ENCODE measurements at places on chromosomes 7 and 10.

GRCh38 chr10:18501198-18501597 is 150.2 kb downstream of the NSUN6 start:
- peak; percentile 35 for DNase-seq

DNA sequence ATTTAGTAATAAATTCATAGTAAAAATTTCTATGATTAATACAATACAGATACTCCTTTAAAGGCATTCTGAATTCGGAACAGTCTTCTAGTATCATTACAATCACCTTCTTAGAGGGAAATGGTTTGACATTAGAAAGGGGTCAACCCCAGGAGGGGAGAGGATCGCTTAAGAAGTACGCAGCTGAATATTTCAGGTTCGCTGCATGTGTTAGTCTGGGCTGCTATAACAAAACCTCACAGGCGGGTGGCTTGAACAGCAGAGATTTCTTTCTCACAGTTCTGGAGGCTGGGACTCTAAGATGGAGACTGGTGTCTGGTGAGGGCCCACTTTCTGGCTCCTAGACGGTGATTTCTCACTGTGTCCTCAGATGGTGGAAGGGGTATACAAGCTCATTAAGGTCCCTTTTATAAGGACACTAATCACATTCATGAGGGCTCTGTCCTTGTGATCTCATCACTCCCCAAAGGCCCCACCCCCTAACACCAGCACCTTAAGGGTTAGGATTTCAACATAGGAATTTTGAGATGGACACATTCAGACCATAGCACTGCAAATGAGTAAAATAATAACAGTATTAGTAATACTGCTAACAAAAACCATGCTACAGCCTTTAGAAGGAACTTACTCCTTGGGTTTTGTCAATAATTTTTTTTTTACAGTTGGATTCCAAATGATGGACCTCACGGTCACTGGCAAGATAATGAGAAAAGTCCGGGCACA is 34.0 kb downstream of the GNA12 start:
- DNase-seq, result no peak

GRCh38 chr7:94393246-94394108 is 1.2 kb upstream of the COL1A2 start:
- DNase-seq, result no peak

DNA sequence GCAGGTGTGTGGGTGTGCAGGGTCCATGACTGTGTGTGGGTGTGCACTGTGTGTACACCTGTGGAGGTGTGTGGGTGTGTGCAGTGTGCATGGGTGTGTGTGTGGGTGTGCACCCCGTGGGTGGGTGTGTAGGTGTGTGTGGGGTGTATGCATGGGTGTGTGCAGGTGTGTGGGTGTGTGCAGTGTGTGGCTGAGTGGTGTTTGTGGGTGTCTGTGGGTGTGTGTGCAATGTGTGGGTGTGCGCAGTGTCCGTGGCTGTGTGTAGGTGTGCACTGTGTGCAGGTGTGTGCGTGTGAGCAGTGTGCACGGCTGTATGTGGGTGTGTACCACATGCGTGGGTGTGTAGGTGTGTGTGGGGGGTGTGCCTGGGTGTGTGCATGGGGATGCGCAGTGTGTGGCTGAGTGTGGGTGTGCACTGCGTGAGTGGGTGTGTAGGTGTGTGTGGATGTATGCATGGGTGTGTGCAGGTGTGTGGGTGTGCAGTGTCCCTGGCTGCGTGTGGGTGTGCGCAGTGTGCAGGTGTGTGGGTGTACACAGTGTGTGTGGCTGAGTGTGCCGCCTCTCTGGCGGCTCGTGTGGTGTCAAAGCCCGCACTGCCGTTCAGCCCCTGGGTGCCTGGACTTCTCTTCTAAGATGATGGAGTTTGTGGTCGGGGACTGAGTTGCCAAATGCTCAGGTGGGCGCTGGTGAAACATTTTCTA is 208.3 kb downstream of the DNAJB6 start:
- no peak for DNase-seq

DNA sequence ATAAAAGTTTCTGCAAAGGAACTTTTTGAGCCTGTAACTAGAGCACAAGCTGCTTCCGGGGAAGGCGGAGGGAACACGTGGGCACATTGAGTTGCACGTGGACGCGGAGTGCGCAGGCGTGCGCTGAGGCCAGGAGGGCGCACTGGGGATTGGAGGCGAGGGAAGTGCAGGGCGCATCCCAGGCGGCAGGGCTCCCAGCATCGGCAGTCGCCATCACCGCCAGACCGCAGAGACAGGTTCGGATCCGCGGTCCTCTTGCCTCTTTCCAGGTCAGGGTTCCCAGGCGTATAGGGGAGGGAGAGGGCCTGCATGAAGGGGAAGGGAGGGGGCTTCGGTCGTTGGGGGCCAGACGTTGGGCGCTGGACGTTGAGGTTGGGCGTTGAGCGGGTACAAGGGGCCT is at the start of gene TDRD1:
TDRD1 (plus strand) TSS at position 206 of the 400 bp plus-strand sequence. CDS start 8,479 bp downstream, outside the sequence.
- DNase-seq, result no peak

DNA sequence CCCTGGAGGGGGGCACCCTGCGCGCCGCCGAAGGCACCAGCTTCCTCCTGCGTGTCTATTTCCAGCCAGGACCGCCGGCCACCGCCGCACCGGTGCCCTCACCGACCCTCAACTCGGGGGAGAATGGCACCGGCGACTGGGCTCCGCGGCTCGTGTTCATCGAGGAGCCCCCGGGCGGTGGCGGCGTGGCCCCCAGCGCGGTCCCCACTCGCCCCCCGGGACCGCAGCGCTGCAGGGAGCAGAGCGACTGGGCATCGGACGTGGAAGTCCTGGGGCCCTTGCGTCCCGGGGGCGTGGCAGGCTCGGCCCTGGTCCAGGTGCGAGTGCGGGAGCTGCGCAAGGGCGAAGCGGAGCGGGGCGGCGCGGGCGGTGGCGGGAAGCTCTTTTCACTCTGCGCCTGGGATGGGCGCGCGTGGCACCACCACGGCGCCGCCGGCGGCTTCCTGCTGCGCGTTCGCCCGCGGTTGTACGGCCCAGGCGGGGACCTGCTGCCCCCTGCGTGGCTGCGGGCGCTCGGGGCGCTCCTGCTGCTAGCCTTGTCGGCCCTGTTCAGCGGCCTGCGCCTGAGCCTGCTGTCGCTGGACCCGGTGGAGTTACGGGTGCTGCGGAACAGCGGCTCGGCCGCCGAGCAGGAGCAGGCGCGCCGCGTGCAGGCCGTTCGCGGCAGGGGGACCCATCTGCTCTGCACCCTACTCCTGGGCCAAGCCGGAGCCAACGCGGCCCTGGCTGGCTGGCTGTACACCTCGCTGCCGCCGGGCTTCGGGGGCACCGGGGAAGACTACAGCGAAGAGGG is 594 bp downstream of the CNNM1 start:
- no peak for DNase-seq

DNA sequence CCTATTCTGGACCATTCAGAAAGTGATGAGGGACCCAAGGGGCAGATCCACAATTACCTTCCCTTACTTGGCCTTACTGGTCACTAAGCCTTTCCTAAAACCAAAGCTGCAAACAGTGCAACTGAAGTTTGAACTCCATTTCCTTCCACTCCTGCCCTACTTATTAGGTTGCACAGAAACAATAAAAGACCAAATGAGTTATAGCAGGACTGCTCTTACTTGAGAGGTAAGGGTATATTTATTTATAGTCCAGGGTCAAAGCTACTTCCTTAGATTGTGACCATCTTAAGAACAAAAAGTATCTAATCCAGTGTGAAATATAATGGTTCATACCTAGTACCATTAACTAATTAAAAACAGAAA is 27.0 kb downstream of the CDK6 start:
- no peak for DNase-seq

GRCh38 chr10:124870854-124871425 is 69.3 kb downstream of the ABRAXAS2 start:
- no peak for DNase-seq

GRCh38 chr10:89773081-89773480 is 71.7 kb downstream of the KIF20B start:
- no peak for DNase-seq

GRCh38 chr10:31526681-31527080 is 207.7 kb downstream of the ZEB1 start:
- DNase-seq, result no peak

GRCh38 chr10:132882069-132882951 is 60.1 kb downstream of the CFAP46 start:
- no peak for DNase-seq

DNA sequence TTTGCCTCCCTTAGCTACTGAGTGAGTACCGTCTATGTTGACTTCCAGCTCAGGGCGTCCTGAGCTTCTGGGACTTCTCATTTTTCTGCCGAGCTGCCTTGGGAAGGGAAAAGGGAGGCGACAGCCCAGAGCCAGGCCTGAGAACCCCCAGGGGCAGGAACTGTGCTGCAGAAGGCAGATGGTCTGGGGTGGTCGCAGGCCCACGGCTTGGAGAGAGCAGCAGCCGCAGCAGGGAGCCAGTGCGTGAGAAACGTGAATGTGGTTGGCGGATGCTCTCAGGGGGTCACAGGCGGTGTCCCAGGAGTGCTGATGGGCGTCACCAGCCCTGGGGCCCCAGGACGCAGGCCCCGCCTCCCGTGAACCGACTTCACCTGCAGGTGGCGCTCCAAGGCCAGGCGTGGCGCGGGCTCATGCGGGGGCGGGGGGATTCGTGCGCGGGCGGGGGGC is 9.2 kb upstream of the PWWP2B start:
- DNase-seq, result peak; percentile 43

DNA sequence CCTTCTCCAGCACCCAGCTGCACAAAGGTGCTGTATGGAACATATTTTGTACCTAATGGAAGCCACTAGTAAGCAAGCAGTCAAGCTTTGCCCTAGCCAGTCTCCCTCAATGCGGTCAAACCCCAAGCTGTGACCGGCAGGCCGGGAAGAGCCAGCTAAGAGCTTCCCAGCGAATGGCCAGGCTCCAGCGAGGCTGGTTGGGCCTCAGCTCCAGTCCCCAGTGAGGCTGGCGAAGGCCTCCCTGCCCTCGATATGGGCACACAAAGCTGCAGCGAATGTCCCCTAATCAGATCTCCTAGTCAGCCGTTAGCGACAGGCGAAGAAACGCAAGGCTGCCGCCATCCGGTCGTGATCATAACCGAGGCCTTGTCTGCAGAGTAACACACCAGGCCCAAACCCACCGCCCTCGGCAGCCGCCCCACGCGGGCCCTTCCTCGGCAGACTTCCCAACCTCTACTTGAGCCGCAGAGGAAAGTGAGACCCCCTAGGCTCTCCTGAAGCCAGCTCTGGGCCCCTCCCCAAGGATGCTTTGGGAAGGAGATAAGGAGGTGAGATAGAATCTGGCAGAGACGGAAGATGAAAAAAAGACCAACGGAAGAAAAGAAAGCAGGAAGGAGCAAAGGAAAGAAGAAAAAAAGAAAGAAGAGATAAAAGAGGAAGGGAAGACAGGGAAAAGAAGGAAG is 3.1 kb upstream of the HOXA9 start:
- no peak for DNase-seq

GRCh38 chr10:71722849-71723248 is 3.3 kb upstream of the C10orf105 start:
- DNase-seq, result no peak

DNA sequence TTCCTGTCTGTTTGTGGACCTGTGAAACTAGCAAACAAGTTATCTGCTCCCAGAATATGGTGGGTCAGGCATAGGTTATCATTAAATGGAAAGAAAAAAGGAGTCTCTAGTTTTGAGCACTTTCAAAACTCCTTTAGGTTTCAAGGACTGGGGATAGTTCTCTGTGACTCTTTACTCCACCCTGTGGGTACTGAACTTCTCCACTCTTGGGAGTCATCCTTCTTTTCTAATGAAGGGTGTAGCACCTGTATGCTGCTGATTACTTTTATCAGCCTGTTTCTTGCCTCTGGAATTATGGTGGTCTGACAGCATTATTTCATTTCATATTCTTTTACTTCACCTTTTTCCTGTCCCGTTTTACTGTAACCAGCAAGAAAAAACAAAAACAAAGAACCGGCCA is 6.7 kb downstream of the GNAI1 start:
- DNase-seq, result no peak

GRCh38 chr7:92282930-92283329 is 37.2 kb downstream of the ANKIB1 start:
- no peak for DNase-seq

GRCh38 chr10:43576580-43576979 is 2.2 kb upstream of the ZNF239 start:
- DNase-seq, result no peak

- no peak for DNase-seq
These were observed 5.9 kb upstream of the PWWP2B start for GRCh38 chr10:132390921-132391675.

- no peak for DNase-seq
These were observed 104.7 kb downstream of the NPSR1 start for GRCh38 chr7:34762764-34763163.

- DNase-seq, result no peak
These were observed 388.2 kb upstream of the AKR1E2 start for GRCh38 chr10:4437791-4438190.

- no peak for DNase-seq
These were observed 225.0 kb downstream of the AUTS2 start for GRCh38 chr7:69823151-69823744.

DNA sequence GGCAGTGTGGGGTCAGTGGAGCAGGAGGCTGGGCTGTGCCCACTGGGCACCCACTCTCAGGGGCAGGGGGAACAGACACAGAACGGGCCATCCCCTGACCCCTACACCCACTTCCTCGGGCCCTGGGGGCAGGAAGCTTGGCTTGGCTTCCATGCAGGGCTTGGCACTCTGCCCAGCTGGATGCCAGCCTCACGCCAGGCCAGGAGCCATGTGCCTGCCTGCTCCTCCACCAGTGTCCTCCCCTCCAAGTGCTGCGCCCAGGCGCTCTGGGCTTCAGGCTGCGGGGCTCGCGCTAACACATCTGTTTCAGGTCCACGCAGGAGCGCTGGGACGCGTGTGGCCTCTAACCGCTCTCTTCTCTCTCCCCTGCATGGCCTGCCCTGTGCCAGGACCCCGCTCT is 12.7 kb downstream of the LDB3 start:
- DNase-seq, result no peak

DNA sequence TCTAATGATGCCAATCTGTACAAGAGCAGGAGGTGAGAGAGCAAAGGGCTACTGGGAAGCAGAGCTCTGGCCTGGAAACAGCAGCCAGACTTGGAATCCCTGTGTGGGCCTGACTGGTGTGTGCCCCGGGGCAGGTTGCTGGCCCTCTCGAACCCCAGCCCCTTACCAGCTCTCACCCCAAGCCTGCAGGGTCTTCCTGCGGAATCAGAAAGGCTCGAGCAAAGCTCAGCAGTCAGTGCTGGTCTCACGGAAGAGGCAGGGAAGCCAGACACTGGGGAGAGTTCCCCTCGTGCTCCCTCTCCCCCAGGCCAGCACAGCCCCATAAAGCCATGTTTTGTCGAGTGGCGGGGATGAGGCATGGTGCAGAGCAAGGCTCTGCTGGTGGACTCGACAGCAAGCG is 50.1 kb downstream of the POLR3A start:
- no peak for DNase-seq

DNA sequence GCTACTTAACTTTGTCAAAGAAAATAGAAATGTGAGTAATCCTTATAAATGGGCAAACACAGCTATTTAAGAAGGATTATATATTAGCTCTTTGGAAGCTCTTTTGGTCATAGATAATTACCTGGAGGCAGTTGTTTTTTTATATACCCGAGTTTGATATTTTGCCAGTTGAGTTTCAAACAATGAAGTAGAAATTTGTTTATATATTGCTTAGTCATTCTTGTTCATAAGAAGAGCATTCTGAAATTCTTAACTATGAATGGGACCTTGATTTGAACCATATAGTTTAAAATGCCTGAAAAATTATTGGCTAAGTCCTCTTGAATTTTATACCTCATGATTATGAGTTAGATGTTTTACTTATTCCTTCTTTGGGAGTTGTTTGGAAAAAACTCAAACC is 36.4 kb downstream of the MINPP1 start:
- DNase-seq, result no peak

Measured in activated CD4-positive, alpha-beta T cell treated with anti-CD3 and anti-CD28 coated beads, Interleukin-2, Interleukin-4, amounts not matched to agents 100 ng/mL and 50 ng/mL, durations not matched to agents 16 hours and 8 hours (primary cell).